NCI-H187 (cell line): ENCODE measurements at places on chromosomes 4 and X.

DNA sequence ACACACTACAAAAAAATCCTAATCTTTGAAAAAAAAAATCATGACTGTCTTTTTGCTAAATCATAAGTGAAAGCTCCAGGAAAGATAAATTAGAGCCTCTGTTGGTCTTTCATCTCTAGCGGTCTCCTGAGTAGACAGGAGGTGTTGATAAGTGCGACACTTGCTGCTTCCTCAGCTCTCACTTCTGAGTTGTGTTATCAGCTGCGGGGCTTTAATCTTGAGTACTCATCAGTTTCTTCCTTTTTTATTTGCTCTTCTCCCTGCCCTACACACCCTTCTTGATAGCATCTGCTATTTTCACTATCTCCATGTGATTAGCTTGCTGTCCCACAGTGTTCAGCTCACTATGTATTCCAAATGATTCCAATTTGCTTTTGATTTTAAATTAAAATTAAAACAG lies 1449.2 kb downstream of the C4orf33 start:
- DNase-seq = no peak

DNA sequence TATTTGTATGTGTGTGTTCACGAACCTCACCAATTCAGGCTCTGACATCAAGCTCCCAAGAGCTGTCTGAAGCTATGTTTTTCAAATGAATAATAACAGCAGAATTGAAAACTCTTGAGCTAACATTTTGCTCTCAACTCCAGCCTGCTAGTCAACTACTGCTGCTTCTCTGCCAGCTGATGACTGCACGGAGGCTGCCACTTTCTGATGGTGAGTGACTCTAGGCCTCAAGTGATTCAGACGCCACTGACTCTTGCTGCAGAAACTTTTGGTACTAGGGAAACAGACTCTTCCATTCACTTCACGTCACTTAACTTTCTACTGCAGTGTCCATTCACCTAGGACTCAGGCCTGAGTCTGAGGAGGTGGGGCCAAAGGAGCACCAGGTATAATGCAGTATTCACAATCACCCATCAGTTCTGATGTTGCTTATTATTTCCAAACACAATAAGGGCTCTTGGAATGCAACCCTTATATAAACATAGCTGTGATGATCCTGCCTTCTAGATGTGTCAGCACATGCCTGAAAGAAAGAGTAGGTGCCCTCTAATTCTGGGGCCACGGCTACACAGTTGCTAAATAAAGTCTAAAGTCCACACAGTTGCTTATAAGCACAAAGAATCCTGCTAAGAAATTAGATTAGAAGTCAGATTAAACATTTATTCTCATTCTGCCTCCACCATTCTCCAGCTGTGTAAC lies 16.0 kb downstream of the PRDM8 start:
- DNase-seq = no peak

DNA sequence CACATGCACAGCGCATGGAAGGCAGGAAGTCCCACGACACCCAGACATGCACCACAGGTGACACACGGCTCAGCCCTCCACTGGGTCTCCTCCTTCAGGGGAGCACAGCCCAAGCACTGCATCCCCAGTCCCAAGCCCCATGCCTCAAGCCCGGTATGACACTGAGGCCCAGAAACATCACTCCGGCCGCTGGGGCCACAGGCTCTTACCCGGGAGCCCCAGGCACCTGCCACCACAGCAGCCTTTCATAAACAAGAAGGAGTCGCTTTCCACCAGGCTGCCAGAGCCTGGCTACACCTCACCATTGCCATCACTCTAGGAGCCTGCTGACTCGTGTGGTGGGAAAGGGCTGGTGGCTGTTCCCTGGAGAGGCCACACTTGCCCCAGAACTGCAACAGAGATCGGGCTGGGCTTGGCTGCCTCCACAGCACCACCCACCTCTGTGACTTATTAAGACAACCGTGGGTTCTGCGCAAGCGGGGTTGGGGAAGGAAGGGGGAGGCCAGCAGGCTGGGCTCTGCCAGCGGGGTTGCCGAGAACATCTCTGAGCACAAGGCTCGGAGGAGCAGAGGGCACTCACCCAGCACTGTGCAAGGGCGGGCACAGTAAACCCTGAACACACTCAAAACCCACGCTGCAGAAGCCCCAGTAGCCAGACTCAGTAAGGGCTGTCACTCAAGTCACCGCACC lies 4.5 kb downstream of the HAUS7 start:
- DNase-seq = no peak

GRCh38 chrX:150306002-150306401 lies 57.1 kb upstream of the MAMLD1 start:
- no peak for DNase-seq

GRCh38 chrX:119177278-119177677 lies 49.7 kb upstream of the KIAA1210 start:
- no peak for DNase-seq
